Cardiac muscle cell (in vitro differentiated cells and primary cell): ENCODE measurements at places on chromosomes 3 and 15. TPM values are rescaled to one million over a fixed set of nuclear protein-coding genes. Genes with fewer than 3 reads are reported as not detected.

Gene ZBTB20
- total RNA-seq: 16.8 and 37.3 TPM in 2 replicates

- no peaks in the 10 kb centered on the region for H3K27me3 ChIP-seq
- DNase-seq: no peak
- no peak overlapping the region for H3K27ac ChIP-seq
- peaks cover 24% of the 10 kb centered on the region for H3K4me1 ChIP-seq
These were observed 453.1 kb downstream of the IL5RA start for GRCh38 chr3:2656806-2657777.

Gene C3orf33
- 4.5 and 5.5 TPM in 2 replicates for total RNA-seq

Gene ZIC4
- not detected in 2 replicates for total RNA-seq

DNA sequence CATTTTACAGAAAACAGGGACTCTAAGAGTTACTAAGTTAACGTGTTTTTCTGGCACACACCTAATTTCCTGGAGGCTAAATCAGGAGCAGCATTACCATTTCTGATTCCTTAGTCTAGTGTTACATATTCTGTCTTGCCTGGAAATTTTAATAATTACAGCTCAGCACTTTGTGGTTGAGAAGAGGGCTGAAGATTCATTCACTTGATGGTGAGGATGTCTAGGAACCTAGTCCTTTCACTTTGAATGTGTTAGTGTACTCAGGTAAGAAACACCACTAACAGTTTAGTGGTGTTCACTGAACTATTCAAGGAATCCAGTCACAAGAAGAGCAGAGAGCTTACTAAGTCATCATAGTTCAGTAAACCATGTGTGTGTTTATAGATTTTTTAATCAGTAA lies 102.8 kb downstream of the STT3B start:
- H3K27ac ChIP-seq: no peak overlapping the region
- H3K4me1 ChIP-seq: no peaks in the 10 kb centered on the region
- peaks cover 38% of the 10 kb centered on the region for H3K36me3 ChIP-seq
- no peak for DNase-seq
- no peaks in the 10 kb centered on the region for H3K27me3 ChIP-seq

DNA sequence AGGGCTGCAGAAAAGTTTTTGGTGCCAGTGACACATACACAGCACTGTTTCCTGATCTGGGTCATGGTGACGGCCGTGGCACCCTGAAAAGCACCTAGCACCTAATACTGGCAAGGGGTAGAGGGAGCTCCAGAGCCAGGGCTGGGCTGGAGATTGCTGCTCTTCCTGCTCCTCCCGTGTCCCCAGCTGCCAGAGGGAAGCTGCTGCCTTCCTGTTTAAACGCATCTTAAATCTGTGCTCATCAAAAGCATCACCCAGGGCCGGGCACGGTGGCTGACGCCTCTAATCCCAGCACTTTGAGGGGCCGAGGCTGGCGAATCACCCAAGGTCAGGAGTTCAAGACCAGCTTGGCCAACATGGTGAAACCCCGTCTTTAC lies 156.7 kb upstream of the MEF2A start:
- H3K4me1 ChIP-seq: no peaks in the 10 kb centered on the region
- no peak overlapping the region for H3K4me3 ChIP-seq
- no peaks in the 10 kb centered on the region for H3K36me3 ChIP-seq
- H3K27ac ChIP-seq: peak overlapping the region; percentile 8
- DNase-seq: peak; percentile 73

GRCh38 chr3:172233474-172234277 lies 194.3 kb downstream of the FNDC3B start:
- no peak overlapping the region for H3K27ac ChIP-seq
- DNase-seq: no peak
- no peaks in the 10 kb centered on the region for H3K27me3 ChIP-seq
- H3K4me1 ChIP-seq: no peaks in the 10 kb centered on the region
- no peak overlapping the region for H3K4me3 ChIP-seq

GRCh38 chr3:58563386-58564035 lies 13.7 kb downstream of the FAM107A start:
- H3K4me3 ChIP-seq: no peak overlapping the region
- no peaks in the 10 kb centered on the region for H3K36me3 ChIP-seq
- no peaks in the 10 kb centered on the region for H3K4me1 ChIP-seq
- H3K27me3 ChIP-seq: no peaks in the 10 kb centered on the region

DNA sequence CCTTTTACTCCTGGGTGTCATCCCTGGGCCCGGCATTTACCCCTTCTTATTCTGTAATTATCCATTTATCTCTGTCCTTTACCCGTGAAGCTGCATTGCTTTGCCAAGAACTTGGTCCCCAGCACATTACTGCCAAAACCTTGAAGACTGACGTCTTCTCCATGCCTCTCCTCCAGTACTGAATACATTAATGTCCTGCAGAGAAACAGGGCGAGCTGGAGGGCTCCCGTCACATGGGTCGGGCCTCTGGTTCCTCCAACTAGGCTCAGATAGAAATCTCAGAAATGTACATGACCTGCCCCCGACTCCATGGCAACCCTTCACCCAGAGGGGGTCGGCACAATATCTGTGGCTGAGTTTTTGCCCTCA lies 445 bp downstream of the EFCAB12 start:
- peak overlapping the region; percentile 47 for H3K4me3 ChIP-seq
- no peak overlapping the region for H3K27ac ChIP-seq
- DNase-seq: no peak
- peaks cover 5% of the 10 kb centered on the region for H3K4me1 ChIP-seq
- H3K27me3 ChIP-seq: peaks cover 8% of the 10 kb centered on the region

Gene ADPRH
- total RNA-seq: 2.7 and 3.6 TPM in 2 replicates
